ENCODE measurements at places on chromosomes 12 and 14.
A peak's percentile ranks its signal among the peaks of the same experiment; 100 is the strongest.

DNA sequence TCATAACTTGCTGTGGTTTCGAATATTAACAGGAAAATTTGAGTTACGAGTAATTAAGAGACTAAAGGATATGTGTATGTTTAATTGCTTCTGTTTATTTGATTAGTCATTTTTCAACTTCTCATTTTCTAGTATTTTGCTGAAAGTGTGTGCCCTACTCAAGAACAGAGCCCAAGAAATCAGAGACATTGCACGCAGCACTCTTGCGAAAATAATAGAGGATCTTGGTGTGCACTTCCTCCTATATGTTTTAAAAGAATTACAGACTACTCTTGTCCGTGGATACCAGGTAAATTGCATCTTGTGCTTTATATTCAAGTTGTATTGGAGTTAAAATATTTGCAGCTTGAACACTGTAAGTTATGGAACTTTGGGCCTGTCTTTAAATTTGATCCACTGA is 50.8 kb downstream of the ARL1 start:
- no peaks in the 10 kb centered on the region for H3K4me1 ChIP-seq
- H3K27ac ChIP-seq = no peak overlapping the region
- no peak for DNase-seq
- peaks cover 2% of the 10 kb centered on the region for H3K36me3 ChIP-seq

GRCh38 chr14:50577982-50578381 is 18.0 kb downstream of the ATL1 start:
- DNase-seq = no peak
- H3K27ac ChIP-seq = no peak overlapping the region
- no peak overlapping the region for H3K4me3 ChIP-seq

DNA sequence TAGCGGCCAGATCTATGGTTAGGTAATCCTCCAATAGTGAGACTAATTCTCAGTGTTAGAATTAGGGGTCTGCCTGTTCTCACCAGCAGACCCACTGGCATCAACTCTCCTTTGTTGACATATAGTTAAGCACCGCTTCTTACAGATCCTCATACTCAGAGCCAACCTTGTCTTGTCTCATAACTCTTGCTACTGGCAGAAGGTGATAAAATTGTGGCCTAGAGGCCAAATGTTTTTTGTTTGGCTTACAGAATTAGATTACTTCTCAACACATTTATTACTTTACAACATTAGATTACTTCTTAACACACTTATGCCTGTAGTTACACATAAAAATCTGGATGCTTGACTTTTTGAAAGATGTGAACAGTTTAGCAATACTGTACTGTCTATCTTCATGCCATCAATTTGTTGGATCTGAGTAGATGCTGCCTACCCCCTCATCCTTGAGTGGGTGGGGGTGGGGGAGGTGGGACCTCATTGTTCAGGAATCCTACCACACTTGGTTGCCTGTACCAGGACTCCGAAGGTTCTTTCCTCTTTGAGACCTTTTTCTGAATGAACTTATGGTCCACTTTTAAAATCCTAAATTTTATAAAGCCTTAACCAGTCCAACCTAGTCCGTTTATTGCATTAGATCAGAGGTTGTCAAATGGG is 7.0 kb downstream of the MTHFD1 start:
- H3K27me3 ChIP-seq = no peaks in the 10 kb centered on the region
- H3K27ac ChIP-seq = peak overlapping the region; percentile 16
- H3K4me1 ChIP-seq = peaks cover 2% of the 10 kb centered on the region
- H3K4me3 ChIP-seq = no peak overlapping the region

GRCh38 chr12:109549613-109550270 is 23.6 kb downstream of the MMAB start:
- H3K27me3 ChIP-seq = peaks cover 43% of the 10 kb centered on the region
- H3K27ac ChIP-seq = no peak overlapping the region
- DNase-seq = no peak
- H3K36me3 ChIP-seq = no peaks in the 10 kb centered on the region

DNA sequence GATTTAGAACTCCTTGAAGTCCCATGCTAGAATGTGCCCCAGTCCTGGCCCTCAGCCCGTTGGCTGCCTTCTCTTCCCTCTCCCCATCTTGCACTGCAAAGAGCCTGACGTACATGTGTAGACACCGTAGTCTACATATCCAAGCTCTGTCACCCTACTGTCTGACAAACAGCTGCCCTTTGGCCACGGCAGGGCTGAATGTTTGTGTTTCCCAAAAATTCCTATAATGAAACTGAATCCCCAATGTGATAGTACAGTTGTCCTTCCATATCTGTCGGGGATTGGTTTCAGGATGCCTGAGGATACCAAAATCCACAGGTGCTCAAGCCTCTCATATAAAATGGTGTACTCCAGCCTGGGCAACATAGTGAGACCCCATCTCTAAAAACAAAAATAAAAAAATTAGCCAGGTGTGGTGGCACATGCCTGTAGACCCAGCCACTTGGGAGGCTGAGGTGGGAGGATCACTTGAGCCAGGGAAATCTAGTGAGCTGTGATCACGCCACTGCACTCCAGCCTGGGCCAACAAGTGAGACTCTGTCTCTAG is 12.3 kb upstream of the TFCP2 start:
- H3K4me3 ChIP-seq = no peak overlapping the region
- no peak for DNase-seq
- H3K27ac ChIP-seq = no peak overlapping the region
- peaks cover 4% of the 10 kb centered on the region for H3K27me3 ChIP-seq
- H3K36me3 ChIP-seq = no peaks in the 10 kb centered on the region

DNA sequence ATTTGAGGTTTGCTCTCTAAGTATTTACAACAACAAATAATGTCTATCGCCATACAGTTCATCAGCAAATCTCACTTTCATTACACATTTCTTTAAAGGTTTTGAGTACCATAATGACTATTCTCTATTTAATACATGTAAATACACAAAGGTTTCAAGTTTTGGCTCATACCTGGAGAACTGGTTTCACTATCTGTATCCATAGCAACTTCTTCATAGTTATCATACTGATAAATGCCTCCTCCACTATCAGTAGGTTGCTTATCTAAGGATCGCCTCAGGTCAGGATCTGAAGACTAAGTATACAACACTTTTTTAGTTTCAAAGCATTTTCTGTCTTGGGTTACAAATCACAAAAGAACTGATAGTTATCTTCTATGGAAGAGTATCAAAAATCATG is 21.4 kb downstream of the ZFC3H1 start:
- H3K36me3 ChIP-seq = peaks cover 32% of the 10 kb centered on the region
- DNase-seq = no peak
- H3K27me3 ChIP-seq = no peaks in the 10 kb centered on the region
- no peak overlapping the region for H3K27ac ChIP-seq
- H3K4me3 ChIP-seq = peak overlapping the region; percentile 16
- H3K4me1 ChIP-seq = peaks cover 13% of the 10 kb centered on the region

DNA sequence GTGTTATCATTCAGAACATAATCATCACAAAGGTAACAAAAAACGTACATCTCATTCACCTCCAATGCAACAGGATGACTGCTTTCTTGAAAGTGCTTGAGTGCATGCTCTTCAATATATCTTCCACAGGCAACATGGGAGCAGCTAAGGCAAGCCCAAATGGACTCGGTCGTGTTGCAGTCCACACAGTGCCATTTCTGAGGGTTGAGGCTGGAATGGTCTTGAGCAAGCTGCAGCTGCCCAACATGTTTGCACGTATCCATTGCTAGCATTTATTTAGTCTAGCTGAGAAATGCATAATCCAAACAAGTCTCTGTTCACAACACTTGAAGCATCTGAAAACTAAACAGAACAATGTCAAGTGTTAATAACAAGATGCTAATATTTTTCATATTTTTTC is 17.3 kb downstream of the USP44 start:
- H3K36me3 ChIP-seq = peaks cover 7% of the 10 kb centered on the region
- H3K4me3 ChIP-seq = no peak overlapping the region
- peaks cover 2% of the 10 kb centered on the region for H3K4me1 ChIP-seq
- H3K27me3 ChIP-seq = no peaks in the 10 kb centered on the region

GRCh38 chr14:56494167-56494566 is 85.4 kb upstream of the TMEM260 start:
- H3K36me3 ChIP-seq = no peaks in the 10 kb centered on the region
- no peak overlapping the region for H3K27ac ChIP-seq
- H3K4me3 ChIP-seq = no peak overlapping the region
- no peak for DNase-seq
- H3K27me3 ChIP-seq = peaks cover 21% of the 10 kb centered on the region
- H3K4me1 ChIP-seq = peaks cover 2% of the 10 kb centered on the region

DNA sequence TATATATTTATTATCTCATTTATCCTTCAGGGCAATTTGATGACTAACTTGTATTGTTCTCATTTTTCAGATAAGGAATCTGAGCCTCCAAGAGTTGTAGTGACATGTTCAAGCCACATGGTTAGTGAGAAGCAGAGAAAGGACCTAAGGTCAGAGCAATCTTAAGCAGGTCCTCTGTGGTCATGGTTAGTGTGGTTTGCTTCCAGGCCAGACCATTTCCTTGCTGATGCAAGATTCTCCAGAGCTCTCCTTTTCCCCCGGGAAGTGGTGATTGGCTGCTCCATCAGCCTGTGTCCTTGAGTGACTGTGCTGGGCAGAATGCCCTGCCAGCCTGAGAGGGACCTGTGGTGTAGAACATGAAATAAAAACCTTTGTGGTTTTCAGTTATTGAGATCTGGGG is 141.3 kb downstream of the KTN1 start:
- no peak overlapping the region for H3K27ac ChIP-seq
- peak overlapping the region; percentile 11 for H3K4me3 ChIP-seq
- peaks cover 41% of the 10 kb centered on the region for H3K4me1 ChIP-seq
- peaks cover 2% of the 10 kb centered on the region for H3K36me3 ChIP-seq

DNA sequence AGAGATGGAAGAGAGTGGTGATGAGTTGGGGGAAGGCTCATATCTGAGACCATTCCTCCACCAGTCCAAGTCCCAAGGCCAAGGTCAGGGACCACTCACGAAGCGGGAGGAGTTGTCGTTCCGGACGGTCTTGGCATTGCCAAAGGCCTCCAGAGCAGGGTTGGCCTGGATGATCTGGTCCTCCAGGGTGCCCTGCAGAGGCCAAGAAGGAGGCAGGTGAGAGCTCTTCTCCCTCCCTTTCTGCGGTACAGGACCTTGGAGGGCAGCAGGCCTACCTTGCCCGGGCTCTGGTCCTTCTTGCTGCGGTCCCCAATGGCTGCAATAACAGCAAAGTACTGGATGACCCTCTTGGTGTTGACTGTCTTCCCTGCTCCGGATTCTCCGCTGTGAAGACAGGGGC is 4.0 kb downstream of the MYH7 start:
- H3K27me3 ChIP-seq = peaks cover 39% of the 10 kb centered on the region
- peaks cover 12% of the 10 kb centered on the region for H3K4me1 ChIP-seq
- H3K27ac ChIP-seq = no peak overlapping the region
- H3K4me3 ChIP-seq = no peak overlapping the region
- no peak for DNase-seq
- no peaks in the 10 kb centered on the region for H3K36me3 ChIP-seq

DNA sequence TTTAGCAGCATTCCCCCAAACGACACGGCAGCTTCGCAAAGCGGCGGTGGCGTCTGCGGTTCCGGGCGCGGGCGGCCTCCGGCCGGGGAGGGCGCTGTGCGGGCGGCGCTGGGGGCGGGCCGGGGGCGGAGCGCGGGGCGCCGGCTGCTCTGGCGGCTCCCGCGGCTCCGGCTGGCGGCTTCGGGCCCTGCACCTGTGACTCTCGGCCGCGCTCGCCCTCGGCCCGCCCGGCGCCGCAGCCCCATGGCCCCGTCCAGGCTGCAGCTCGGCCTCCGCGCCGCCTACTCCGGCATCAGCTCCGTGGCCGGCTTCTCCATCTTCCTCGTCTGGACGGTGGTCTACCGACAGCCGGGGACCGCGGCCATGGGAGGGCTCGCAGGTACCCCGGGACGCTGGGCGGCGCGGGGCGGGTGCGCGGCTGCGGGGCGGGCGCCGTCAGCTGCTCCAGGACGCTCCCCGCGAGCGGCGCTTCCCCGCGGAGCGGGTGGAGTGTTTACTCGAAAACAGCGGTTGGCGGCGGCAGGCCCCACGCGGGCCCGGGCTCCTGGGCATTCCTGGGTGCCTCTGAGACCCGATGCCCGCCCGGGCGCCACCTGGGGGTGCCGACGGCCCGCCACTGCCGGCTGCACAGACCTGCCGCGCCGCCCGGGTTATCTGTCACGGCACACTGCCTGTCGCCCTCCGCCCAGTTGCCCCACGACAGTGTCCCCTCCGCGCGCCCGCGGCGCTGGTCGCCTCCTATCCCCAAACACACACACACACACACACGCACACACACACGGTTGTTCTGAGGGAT is at the start of gene SLC48A1:
SLC48A1 (plus strand) TSS at position 177 of the 796 bp plus-strand sequence; CDS start at position 244, 67 bp downstream.
- H3K4me1 ChIP-seq = peaks cover 7% of the 10 kb centered on the region
- H3K36me3 ChIP-seq = no peaks in the 10 kb centered on the region
- peak; percentile 71 for DNase-seq
- H3K27ac ChIP-seq = peak within 1 kb of the TSS; percentile 86
- H3K4me3 ChIP-seq = peak within 1 kb of the TSS; percentile 88

DNA sequence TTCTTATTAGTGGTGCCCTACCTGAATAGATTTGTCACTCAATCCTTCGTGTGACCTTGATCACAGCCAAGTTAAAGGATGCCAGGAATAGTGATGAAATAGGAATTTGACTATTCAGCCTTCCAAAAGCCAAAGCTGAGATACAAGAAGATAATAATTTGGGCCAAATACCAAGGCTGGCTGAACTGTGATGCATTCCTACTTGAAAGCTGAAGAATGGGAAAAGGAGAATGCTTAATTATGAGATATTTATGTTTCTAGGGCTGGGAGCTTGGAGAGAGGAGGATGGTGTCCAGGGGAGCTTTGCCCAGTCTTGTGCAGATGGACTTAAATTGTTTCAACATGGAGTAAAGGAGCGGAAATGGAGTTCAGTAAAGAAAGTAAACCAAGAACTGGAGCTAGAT is 5.2 kb downstream of the RNASE7 start:
- no peaks in the 10 kb centered on the region for H3K36me3 ChIP-seq
- H3K4me1 ChIP-seq = peaks cover 5% of the 10 kb centered on the region
- H3K4me3 ChIP-seq = no peak overlapping the region

GRCh38 chr12:13023811-13024530 is 20.2 kb upstream of the FAM234B start:
- no peak overlapping the region for H3K4me3 ChIP-seq
- H3K27ac ChIP-seq = no peak overlapping the region
- peaks cover 4% of the 10 kb centered on the region for H3K27me3 ChIP-seq
- H3K36me3 ChIP-seq = no peaks in the 10 kb centered on the region

- no peaks in the 10 kb centered on the region for H3K27me3 ChIP-seq
- peaks cover 21% of the 10 kb centered on the region for H3K4me1 ChIP-seq
Measured at GRCh38 chr12:46560874-46561273, 188.3 kb upstream of the SLC38A2 start.

DNA sequence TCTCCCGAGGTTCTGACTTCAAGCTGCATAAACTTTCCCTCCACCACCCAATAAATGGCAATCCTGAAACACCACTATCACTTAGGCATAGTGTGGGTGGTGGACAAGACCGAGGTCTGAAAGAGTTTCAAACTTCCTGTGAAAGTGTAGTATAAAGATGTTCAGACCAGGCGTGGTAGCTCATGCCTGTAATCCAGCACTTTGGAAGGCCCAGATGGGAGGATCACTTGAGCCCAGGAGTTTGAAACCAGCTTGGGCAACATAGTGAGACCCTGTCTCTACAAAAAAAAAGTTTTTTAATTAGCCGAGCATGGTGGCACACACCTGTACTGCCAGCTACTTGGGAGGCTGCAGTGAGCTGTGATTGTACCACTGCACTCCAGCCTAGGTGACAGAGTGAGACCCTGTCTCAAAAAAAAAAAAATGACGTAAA is 61.9 kb downstream of the CCDC92 start:
- H3K4me3 ChIP-seq = peak overlapping the region; percentile 29
- H3K27me3 ChIP-seq = peaks cover 14% of the 10 kb centered on the region
- DNase-seq = no peak
- peaks cover 8% of the 10 kb centered on the region for H3K4me1 ChIP-seq
- H3K27ac ChIP-seq = peak overlapping the region; percentile 98
